BJ (cell line): ENCODE measurements at places on chromosomes 6 and 20.

- no peak for DNase-seq
Observed at GRCh38 chr20:38863024-38863851, 57.7 kb downstream of the PPP1R16B start.

DNA sequence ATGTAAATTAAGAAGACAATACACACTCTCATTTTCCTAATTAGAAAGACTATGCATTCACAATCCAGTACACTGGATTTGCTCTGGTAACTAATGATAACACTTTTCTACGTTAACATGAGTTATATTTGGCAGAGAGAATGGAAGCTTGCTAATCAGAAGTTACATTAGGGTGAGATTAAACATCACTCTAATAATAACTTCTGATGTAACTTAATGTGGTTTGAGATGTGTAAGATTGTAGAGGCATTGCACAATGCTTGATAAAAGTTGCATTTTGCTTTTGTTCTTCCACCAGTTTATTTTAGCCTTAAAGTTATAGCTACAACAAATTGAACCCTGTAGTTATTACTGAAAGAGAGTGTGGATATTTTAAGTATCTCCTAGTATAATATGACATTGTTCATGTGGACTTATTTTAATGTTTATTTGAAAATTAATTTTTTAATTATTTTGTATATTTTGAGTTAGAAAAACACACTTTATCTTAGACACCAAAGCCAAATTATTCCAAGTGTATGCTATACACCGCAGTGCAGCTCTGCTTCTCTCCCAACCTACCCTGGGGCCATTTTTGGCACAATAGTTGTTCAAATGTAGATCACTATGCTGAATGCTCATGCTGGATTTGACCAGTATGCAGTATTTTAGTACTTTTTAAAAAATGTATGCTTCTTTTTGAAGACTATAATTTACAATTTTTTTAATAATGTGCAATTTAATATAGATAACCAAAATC, 143.2 kb downstream of the SLC16A10 start:
- DNase-seq = peak; percentile 40

GRCh38 chr6:2793534-2794151, 28.4 kb downstream of the WRNIP1 start:
- DNase-seq = no peak

DNA sequence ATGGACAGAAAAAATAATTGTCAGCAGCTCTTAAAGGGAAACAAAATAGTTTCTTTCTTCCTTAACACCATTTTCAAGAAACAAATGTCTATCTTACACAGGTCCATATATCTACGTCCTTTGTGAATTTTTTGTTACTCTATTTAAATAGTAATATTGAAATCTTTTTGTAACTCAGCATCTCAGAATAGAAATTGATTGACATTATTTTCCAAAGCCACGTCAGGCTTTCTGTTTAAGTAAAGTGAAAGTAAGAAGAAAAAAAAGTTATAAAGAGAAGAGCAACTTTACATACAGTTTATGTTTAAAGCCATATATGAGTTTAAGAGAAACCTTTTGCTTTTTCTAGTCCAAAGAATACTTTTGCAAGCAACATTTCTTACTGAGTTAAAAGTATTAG, 402.9 kb upstream of the SOX4 start:
- no peak for DNase-seq

GRCh38 chr6:79668381-79668780, 37.3 kb downstream of the SH3BGRL2 start:
- no peak for DNase-seq

GRCh38 chr20:35831029-35831428, 59.2 kb downstream of the PHF20 start:
- no peak for DNase-seq

- DNase-seq = no peak
Observed at GRCh38 chr20:47688385-47689381, 96.6 kb downstream of the SULF2 start.

GRCh38 chr20:8375898-8376297, 243.8 kb downstream of the PLCB1 start:
- no peak for DNase-seq

DNA sequence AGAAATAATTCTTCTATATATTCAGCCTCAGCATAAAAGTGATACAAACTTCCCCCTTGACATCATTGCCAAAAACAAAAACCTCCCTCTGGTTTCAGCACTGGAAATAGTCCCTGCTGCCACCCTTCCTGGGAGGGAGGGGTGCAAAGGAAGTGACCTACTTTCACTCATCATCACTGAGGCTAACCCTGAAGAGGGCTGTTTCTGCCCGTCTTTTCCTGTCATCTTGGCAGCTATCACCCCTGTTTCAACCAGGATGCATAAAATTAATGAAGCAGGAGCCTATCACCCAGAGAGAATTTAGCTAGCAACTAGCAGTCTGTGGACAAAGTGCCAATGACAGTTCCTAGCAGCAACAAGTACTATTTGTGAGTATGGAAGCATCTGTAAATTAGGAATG, 397.8 kb downstream of the LAMA2 start:
- no peak for DNase-seq

- peak; percentile 19 for DNase-seq
Observed at GRCh38 chr6:21384216-21384615, 209.3 kb upstream of the SOX4 start.
